BJ (cell line): ENCODE measurements at places on chromosomes 2 and 18. TPM values are rescaled to one million over a fixed set of nuclear protein-coding genes. Genes with fewer than 3 reads are reported as not detected.
A peak's percentile ranks its signal among the peaks of the same experiment; 100 is the strongest.

The CYBRD1 gene
- polyA plus RNA-seq, result 241 and 308 TPM in 2 replicates

The ANKRD29 gene
- 4.3 and 4.7 TPM in 2 replicates for polyA plus RNA-seq

The E2F6 gene
- 4.9 and 7.9 TPM in 2 replicates for polyA plus RNA-seq

The UGT1A4 gene
- polyA plus RNA-seq, result not detected in 2 replicates

The CD8A gene
- polyA plus RNA-seq, result not detected in 2 replicates

The SERPINB11 gene
- polyA plus RNA-seq, result not detected in 2 replicates

DNA sequence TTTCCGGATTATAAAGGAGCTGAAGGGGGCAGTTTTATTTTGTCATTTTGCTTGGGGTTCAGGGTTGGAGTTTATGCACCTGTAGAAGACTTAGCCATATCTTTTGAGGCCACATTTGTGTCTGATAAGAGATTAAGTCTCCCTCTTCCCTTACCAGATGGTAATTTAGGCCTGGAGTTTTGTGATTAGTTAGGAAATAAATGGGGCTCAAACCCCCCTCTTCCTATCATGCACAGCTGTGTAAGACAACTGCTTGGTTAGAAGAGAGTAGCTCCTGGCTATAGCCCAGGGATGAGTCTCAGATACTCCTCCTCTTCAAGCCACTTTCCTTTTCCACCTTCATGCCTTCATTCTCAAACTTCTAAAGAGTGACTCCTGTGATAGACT is 802 bp upstream of the SAP130 start:
- DNase-seq, result no peak

DNA sequence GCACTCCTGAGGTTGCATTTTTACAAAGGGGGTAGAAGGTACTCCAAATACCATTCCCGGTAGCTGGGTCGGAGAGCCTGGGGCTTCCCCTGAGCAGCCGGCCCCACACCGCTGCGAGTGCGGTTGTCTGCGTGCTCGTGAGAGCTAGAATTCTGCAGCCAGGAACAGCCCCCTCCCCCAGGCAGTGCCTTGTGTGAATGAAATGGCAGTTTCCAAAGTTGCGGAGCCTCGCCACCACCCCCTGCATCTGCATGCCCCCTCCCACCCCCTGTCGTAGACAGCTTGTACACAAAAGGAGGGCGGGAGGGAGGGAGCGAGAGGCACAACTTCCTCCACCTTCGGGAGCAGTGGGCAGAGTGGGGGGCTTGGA is 1.1 kb downstream of the MYCN start:
- no peak for DNase-seq

DNA sequence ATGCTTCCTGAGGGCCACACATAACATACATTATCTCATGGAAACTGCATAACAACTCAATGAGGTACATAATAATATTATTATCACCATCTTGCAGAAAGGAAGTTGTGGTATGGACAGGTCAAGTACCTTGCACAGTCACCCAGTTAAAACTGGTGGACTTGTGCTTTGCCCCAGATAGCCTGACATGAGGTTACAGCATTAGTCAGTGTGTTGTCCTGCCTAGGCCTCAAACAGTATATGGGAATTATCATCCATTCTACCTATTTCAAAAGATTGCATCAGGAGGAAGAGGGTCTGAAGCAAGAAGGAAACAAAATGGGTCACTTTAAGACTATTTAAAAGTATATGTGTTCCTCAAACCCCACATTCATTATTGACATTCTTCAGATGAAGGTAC is 5.4 kb upstream of the ANTXR1 start:
- DNase-seq, result no peak

- no peak for DNase-seq
These were observed 860 bp upstream of the CD8A start for GRCh38 chr2:86791573-86791972.

DNA sequence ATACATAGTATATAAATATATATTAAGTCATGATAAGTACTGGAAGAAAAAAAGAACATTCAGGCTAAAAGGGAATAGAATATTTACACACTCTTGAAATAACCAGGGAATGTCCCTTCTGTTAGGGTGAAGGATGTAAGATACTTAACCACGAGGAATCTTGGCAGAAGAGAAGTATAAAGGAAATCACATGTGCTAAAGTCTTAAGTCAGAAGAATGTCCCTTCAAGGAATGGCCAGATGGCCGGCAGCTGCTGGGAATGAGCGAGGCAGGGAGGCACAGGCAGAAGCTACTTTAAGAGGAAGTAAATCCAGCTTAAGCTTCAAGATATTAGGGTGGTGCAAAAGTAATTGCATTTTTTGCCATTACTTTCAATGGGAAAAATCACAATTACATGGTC is 5.5 kb downstream of the CCDC102B start:
- DNase-seq, result peak; percentile 95

DNA sequence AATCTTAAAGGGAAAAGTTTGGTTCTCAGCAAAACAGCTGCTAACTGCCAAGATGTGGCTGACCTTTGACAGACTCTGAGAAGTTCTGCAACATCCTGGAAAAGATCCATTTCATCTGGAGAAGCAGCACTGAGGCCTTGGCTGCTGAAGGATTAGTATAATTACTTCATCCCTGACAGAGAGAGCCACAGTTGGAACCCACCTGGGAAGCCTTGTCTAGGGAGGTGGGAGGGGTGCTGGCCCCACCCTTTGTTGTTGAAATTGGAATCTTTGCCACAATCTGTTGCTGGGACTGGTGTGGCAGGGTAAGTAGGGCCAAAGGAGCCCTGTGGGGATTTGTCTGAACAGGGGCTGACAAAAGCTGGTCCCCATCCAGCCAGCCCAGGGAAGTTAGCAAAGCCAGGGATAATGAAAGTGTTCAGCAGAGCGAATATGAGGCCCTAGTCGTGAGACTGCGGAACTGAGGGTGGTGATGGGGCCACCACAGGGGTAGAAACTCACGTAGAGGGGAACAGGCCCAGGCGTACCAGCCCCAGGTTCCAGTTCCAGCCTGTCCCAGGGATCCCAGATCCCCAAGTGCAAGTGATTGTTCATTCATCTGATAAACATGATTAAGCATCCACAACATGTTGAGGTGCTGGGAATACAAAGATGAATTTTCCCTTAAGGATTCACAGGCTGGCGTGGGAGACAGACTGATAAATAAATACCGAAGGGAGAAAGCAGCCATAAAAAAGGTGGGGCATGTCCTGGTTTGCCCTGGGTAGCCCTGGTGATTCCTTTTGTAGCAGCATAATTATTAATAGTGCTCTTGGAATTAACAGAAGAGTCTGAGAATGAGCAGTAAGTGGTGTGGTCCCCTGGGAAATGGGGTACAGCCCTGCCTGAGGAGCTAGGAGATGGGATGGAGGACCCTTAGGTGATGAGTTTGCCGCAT is 60.0 kb downstream of the MYO1B start:
- DNase-seq, result peak; percentile 67

- no peak for DNase-seq
These were observed 25.0 kb downstream of the MPPE1 start for GRCh38 chr18:11883153-11883552.
